Inflammatory macrophage (primary cell): ENCODE measurements at places on chromosomes 3 and 15.
A peak's percentile ranks its signal among the peaks of the same experiment; 100 is the strongest.

DNA sequence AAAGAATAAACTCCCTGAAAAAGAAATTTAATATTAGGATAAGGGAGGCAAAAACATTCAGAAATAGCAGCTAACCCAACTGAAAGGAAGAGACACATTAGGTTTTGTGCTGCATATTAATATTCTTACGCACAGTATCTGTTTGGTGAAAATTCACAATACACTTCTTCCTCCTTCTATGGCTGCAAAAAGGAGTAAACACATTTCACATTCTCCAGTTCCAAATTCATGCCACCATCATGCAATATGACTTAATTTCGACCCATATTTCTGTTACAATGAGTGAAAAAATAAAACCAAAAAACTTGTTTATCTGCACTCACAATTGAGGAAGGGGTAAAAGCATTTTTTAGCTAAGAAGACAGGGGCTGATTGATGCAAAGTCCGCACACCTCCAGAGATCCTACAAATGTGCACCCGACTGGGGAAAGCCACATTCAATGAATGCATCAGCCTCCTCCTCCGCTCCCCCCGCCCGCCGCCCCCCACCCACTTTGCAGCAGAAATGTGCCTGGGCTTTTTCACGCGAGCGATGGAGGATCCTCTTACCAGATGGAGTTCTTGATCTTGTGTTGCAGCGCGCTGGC is 1.0 kb downstream of the RFX7 start:
- no peak for DNase-seq

GRCh38 chr15:61634837-61635236 is 405.7 kb upstream of the RORA start:
- no peak for DNase-seq

GRCh38 chr15:74396445-74397238 is 29.2 kb upstream of the CYP11A1 start:
- DNase-seq, result peak; percentile 66

GRCh38 chr3:120143676-120144075 is 49.4 kb upstream of the GSK3B start:
- DNase-seq, result no peak

DNA sequence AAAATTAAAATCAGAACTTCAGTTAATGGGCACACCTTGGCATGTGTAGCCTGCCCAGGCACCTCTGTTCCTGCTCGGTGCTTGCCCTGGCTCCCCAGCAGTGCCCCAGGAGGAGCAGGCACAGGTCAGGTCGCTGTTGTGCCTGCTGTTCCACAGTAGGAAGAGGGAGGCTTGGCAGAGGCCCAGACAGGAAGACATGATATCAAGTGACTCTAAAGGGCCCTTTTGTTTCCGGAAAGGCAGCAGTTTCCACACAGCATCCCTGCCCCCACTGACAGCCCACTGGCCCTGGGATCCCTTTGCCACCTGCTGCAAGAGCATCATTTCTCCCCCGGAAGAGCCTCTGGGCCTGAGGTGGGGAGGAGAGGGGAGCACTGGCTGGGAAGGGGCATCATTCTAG is 40.5 kb upstream of the HES1 start:
- no peak for DNase-seq

GRCh38 chr15:50880206-50880605 is 28.3 kb upstream of the AP4E1 start:
- peak; percentile 12 for DNase-seq

DNA sequence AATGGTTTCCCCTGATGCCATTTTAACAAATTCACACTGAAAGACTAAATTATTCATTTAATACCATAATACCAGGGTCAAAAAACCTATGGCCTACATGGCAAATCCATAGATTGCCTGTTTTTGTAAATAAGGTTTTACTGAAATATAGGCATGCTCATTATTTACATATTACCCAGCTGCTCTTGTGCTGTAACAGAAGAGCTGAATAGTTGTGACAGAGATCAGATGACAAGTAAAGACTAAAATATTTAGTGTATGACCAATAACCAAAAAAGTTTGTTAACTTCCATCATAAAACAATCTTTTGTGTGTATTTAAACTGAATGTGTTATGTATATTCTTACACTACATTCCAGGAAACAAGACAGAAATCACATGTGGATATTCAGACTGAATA is 60.2 kb downstream of the DENND4A start:
- DNase-seq, result no peak

GRCh38 chr15:64843991-64844390 is 2.3 kb downstream of the PLEKHO2 start:
- DNase-seq, result peak; percentile 58

DNA sequence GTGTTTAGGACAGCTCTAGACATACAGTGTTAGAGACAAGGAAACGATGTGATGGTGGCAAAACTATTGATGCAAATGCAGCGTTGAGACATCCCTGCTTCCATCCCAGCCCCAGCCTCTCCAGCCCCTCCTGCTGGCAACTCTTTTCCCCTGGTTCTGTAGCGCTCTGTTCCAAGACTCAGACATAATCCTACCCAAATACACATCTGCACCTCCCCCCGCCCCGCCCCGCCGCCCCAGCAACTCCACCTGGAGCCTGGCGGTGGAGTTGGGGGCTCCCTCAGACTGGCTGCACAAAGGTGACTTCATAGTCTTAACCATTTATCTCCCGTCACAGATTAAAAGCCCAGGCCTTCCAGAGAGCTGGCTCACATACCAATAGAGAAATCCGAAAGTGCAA is 7.2 kb upstream of the SEC22A start:
- no peak for DNase-seq

GRCh38 chr15:66139591-66140207 is 113.9 kb downstream of the MEGF11 start:
- DNase-seq, result no peak

DNA sequence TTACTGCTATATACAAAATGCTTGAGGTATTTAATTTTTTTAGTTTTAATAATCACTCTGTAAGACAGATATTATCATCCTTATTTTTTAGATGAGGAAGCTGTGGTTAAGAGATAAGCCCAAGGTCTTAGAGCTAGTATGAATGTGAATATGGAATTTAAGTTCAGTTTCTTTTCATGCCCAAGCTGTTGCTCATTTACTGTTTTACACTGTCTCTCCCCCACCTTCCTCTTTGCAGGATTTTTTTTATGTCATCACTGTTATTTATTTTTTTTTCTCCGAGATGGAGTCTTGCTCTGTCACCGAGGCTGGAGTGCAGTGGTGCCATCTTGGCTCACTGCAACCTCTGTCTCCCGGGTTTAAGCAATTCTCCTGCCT is 22.5 kb downstream of the MAP2K5 start:
- DNase-seq, result no peak

GRCh38 chr3:56347219-56347871 is 120.9 kb downstream of the ERC2 start:
- DNase-seq, result peak; percentile 44

DNA sequence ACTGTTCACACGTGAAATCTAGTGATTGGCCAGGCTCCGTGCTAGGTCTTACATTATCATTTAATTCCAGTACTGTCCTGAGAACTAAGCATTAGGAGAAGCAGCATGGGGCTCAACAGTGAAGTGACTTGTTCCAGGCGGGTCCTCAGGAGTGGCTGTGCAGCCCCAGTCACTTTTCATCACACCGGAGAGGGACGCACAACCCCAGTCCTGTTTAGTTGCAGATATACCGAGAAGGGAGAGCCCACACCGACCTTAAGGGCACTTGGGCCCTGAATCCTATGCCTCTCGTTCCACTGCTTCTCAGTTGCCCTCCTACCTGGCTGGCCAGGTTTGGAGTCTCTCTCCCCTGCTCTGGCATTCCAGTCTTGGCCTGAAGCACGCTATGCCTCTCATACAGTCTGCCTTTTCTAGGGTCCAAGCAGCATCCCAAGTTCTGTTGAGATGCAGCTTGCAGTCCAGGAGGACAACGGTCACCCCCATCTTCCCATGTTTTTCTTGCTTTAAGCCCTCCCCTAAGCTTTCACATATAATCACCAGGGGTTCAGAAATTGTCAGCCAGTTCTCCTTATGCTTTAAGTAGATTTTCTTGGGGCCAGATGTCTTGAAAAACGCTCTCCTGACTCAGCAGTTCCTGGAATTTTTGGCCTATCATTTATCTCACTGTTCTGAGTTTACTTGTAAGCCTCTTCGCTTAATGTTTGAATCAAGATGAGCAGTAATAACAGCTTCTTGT is 10.1 kb downstream of the FAM131A start:
- no peak for DNase-seq

- DNase-seq, result no peak
Observed at GRCh38 chr3:165204445-165204844, 8.3 kb upstream of the SLITRK3 start.

GRCh38 chr3:151384741-151385174 is at the start of gene P2RY12:
Gene P2RY12 (minus strand): TSS chr3:151384753. CDS start chr3:151338845, 45,908 bp downstream.
- DNase-seq, result peak; percentile 68

GRCh38 chr15:22916606-22917350 is 63.4 kb downstream of the CYFIP1 start:
- DNase-seq, result no peak

DNA sequence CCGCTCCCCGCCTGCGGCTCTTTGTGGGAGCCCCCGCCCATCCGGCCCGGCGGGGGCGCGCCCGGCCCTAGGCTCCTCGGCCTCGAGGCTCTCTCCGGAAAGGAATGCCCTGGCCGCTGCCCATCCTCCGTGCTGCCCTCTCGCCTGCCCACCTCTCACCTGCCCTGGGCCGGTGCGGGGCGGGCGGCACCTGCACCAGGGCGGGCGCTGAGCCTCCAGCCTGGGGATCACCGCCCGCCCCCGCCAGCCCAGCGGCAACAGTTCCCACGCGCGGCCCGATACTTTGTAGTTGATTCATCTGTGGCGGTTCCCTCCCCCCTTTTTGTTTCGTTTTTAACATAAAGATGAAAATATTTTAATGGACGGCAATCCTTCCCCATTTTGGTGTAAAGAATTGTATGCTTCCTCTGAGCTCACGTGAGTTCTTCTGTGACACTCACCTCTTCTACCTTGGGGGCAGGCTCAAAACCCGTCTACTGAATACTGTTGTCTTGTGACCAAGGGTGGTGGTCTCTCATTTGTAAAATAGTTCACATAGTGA is 1.9 kb downstream of the KLF13 start:
- DNase-seq, result peak; percentile 51

- no peak for DNase-seq
Observed at GRCh38 chr15:69342460-69343076, 43.9 kb downstream of the PAQR5 start.

GRCh38 chr3:45553469-45553974 is 41.0 kb upstream of the LIMD1 start:
- DNase-seq, result peak; percentile 9

- no peak for DNase-seq
Observed at GRCh38 chr3:157856078-157856939, 249.9 kb downstream of the SHOX2 start.

- no peak for DNase-seq
Observed at GRCh38 chr15:38255690-38256089, 3.1 kb downstream of the SPRED1 start.

DNA sequence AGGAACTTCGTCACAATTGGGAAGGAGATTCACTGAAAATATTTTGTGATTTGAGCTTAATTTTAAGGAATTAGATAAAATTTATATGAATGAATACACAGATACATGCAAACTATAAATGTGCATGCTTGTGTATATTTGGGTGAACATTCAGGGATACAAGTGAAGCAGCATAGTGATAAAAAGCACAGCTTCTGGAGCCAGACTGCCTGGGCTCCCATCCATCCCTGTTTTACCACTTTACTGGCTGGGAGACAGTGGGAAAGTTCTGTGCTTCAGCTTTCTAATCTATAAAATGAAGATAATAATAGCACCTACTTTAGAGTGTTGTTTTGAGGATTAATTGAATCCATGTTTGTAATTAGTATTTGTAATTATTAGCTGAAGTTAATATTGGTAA is 8.1 kb upstream of the EPHA6 start:
- no peak for DNase-seq

- no peak for DNase-seq
Observed at GRCh38 chr15:88802991-88803240, 320 bp upstream of the ACAN start.

DNA sequence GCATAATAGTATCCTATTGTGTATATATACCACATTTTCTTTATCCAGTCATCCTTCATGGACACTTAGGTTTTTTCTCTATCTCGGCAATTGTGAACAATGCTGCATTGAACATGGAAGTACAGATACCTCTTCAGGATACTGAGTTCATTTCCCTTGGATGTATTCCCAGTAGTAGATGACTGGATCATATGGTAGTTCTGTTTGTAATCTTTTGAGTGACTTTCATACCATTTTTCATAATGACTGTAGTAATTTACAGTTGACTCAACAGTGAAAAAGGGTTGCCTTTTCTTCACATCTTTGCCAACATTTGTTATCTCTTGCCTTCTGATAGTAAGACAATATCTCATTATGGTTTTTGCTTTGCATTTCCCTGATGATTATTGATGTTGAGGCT is 21.8 kb downstream of the MYH15 start:
- no peak for DNase-seq

DNA sequence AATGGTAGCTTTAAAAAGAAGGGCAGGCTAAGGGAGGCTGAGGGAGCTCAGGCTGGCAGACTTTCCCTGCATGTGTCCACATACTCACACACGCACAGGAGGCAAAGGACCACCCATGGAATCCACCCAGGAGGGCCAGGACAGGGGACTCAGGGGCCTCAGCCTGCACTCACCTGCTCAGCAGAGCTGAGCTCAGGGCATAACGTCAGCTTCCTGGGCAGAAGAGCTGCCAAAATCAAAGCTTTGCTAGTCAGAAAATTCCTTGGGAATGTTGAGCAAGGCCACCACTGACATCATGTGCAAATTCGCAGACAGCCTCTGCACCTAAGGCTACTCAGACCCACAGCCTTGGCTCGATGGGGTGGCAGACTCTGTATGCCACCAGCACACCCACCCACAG is 16.4 kb upstream of the ALAS1 start:
- no peak for DNase-seq

GRCh38 chr3:160384639-160385318 is 14.2 kb downstream of the IFT80 start:
- no peak for DNase-seq

- no peak for DNase-seq
Observed at GRCh38 chr3:33092496-33093254, 4.3 kb downstream of the GLB1 start.

DNA sequence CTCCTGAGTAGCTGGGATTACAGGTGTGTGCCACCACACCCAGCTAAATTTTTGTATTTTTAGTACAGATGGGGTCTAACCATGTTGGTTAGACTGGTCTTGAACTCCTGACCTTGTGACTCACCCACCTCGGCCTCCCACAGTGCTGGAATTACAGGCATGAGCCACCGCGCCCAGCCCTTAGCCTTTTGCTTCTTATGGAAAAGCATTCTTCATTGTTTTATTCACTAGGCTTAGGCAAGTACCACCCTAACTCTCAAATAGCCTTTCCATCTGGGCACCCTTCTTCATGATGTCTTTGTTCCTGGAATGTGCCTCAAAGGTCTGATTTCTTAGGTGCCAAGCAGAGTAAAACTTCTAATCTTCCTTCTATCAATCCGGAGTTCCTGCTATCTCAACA is 641.8 kb downstream of the FHIT start:
- DNase-seq, result no peak

- no peak for DNase-seq
Observed at GRCh38 chr15:62698646-62699045, 343.9 kb upstream of the TPM1 start.

DNA sequence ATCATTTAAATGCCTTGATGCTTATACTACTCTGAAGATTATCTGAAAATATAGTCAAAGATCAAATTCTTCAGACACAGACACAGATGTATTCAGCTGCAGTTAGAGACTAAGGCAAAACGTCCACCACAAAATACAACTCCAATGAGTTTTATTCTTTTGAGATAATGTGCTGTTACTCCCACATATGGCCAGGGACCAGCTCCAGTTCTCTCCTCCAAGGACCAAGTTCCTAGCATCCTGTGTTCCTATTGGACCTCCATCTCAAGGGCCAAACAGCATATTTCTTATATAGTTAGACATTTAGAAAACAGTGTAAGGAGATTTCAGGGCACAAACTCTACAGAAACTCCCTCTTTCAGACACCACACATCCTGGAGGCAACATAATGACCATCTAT is 27.1 kb downstream of the IP6K1 start:
- no peak for DNase-seq
